Hypothalamus (tissue), 51 donors: ENCODE measurements at places on chromosomes 4 and X.

GRCh38 chrX:44308869-44309268, 34.6 kb downstream of the EFHC2 start:
- DNase-seq, result no peak

DNA sequence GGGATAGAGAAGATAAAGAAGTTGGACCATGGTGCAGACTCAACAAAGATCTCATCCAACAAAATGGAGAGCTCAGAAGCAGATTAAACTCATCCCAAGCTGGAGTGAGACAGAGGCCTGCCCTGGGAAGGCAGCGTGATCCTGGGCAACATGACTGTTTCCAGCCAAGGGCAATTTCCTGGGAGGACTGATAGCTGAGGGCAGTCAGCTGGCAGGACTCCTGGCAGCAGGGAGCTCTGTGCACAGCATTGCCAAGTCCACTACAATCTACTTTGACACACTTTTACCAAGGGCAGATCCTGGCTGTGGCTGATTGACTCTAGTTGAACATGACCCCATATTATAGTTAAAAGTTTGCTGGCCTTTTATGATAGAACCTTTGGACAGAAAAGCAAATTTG, 357.3 kb upstream of the RASGEF1B start:
- DNase-seq, result no peak

GRCh38 chr4:128703948-128704347, 105.6 kb upstream of the JADE1 start:
- no peak for DNase-seq

- DNase-seq, result no peak
These were observed 64.7 kb upstream of the CTSO start for GRCh38 chr4:156018383-156018782.

GRCh38 chr4:13700021-13700857, 72.7 kb upstream of the BOD1L1 start:
- DNase-seq, result no peak

DNA sequence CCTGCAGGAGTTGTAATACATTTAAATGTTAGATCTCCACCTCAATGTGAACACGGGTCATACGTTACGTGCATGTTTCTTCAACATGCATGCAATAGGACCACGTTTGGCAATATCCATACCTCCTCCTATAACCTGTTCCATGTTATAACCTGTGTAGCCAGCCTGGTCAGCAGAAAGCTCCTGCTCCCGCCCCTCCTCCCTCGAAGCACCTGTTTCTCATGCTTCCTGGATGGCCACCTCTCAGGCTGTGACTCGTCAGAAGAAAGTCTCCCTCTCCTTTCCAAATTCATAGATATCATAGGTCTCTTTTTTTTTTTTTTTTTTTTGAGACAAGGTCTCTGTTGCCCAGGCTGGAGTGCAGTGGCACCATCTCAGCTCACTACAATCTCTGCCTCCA, 96.5 kb downstream of the HMX1 start:
- no peak for DNase-seq

- peak; percentile 55 for DNase-seq
These were observed 17.8 kb downstream of the TRIM2 start for GRCh38 chr4:153221783-153222706.

- DNase-seq, result no peak
These were observed 228.5 kb downstream of the PCDH7 start for GRCh38 chr4:30948653-30949052.

DNA sequence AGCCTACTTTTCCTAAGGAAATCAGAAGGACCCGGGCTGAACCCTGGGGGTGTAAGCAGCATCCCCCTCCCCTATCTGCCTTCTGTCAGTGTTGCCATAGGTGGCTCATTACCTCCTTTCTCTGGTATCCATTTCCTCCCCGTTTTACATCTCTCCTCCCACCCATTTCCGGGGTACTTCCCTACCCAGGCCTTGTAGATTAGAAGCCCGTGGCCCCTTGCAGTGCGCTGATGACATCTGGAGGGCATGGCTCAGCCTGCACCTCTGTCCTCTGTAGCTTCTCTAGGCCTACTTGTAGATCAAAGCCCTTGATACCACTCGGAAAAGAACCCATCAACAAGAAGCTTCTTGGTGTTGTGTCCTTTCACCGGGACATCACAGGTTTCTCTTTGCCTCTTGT, 71.8 kb downstream of the NBDY start:
- no peak for DNase-seq

DNA sequence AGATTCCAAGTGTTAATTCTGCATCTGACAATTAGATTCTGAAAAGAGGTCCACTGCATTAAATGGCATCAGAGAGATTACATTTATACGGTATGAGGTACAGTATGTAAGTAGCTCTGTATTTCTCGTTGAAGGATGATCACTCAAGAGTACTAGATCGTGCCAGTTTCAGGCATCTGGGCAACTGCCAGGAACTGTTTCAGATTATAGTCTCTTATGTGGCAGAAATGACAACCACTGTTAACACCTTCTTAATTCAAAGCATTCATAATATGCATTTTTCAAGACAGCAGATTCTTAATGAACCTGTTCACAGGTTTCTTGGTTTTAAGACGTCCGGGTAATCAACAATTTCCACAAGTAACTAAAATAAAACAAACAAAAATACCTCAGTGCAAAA, 1.6 kb downstream of the ANKRD50 start:
- DNase-seq, result no peak

DNA sequence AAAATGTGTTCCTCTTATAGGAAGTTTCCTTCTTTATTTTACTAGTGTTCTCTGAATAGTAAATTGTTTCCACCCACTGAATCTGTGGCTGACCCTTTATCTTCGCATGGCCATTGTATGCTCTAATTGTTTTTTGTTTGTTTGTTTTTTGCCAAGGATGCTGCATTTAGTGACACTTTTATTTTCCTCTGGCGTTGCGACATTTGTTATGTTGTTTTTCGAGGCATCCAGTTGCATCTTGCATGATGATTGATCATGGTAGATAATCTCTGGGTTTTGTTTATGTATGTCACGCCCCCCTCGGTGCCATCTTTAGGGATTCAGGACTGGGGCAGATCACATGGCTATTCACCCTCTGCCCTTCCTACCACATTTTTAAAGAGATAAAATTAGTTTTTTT, 2.2 kb downstream of the NMU start:
- no peak for DNase-seq

- no peak for DNase-seq
These were observed 50.9 kb upstream of the TMEM164 start for GRCh38 chrX:109952050-109952449.

- DNase-seq, result no peak
These were observed 39.8 kb downstream of the AFF1 start for GRCh38 chr4:86974551-86974994.

GRCh38 chrX:650324-650723, 19.7 kb downstream of the SHOX start:
- DNase-seq, result no peak

GRCh38 chrX:119643696-119644095, 37.5 kb upstream of the NKRF start:
- no peak for DNase-seq

DNA sequence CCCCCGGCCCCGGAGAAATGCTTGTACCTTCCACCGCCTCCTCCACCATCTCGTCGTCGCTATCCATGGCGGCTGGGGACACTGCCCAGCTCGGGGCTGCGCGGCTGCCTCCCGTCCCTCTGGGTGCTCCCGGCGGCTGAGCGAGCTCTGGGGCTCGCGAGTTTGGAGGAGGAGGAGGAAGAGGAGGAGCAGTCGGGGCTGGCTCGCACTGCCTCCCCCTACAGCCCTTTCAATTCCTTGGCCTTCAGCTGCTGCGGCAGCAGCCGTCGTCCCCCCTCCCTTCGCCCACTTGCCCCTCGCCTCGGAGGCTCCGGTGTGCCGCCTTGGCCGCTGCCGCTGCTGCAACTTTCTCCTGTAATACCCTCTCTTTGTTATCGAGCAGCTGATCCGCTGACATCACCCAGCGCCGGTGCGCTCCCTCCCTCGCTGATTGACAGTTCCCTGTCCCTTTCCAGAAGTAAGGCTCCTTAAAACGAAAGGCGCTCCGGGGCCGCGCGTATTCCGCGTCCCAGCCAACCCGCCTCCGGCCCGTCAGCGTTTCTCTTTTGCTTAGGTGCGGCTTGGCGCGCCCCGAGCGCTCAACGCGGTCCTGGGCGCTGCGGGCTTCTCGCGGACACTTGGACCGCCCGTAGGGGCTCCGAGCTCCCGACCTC, at the start of gene SETD7:
TSS of gene SETD7 (minus strand) at position 149 of the 653 bp plus-strand sequence. CDS start at position 67, 82 bp downstream.
- peak; percentile 77 for DNase-seq

DNA sequence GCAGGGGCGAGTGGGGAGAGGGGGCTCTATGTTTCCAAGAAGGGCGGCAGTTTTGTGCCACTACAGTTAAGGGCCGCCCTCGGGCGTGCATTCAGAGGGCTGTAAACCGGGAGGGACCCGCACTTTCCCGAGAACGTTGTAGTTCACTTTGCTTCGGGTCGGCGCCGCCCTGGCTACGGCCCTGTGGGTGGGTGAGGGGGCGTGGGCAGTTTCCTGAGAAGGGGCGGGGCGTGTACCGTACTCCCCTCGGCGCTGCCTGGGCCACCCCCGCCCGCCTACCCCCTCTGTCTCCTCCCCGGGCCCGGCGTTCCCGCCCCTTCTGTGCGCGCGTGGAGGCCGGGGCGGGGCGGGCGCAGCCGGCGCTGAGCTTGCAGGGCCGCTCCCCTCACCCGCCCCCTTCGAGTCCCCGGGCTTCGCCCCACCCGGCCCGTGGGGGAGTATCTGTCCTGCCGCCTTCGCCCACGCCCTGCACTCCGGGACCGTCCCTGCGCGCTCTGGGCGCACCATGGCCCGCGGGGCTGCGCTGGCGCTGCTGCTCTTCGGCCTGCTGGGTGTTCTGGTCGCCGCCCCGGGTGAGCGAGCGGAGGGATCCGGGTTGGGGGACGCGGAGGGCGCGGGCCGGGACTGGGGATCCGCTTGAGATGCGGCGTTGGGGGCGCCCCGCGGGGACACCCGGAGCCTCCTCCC, at the start of gene CD99:
TSS of gene CD99 (plus strand) at position 440 of the 687 bp plus-strand sequence. CDS start at position 506, 66 bp downstream.
- DNase-seq, result no peak

- no peak for DNase-seq
These were observed 26.1 kb downstream of the GPR174 start for GRCh38 chrX:79170476-79171035.

GRCh38 chr4:121943941-121944340, 7.9 kb downstream of the TRPC3 start:
- DNase-seq, result no peak

- DNase-seq, result no peak
These were observed 108.9 kb downstream of the USP46 start for GRCh38 chr4:52550186-52550585.

GRCh38 chrX:39096599-39096998, 295.3 kb downstream of the MID1IP1 start:
- DNase-seq, result no peak

DNA sequence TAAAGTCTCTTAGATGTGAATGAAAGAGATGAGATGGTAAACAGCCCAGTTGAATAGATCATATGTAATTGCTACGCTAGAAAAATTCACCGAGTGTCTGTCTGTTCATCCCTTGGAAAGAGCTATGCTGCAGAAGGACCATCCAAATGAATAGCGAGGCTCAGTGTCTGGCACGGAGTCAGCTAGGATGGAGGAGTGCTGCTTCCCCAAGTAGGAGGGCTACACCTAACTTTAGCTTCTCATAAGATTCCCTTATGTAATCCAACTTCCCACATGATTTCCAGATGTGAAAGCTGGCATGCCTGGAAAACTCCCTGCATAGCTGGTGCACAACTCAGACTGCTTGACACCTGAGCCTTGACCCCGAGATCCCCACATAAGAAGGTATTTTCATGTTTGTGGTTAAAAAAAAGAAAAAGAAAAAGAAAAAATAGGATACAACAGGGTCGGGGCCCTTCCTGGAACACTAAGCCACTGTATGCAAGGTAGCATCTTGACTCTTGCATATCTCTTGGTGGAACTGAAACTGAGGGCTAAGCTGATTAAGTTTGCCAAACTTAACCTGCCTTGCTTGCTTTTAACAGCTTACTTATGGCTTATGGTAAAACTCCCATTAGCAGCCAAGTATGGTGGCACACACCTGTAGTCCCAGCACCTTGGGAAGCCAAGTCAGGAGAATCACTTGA, 82.3 kb downstream of the FREM3 start:
- no peak for DNase-seq

GRCh38 chrX:151723156-151723760, 7.4 kb downstream of the FATE1 start:
- no peak for DNase-seq

DNA sequence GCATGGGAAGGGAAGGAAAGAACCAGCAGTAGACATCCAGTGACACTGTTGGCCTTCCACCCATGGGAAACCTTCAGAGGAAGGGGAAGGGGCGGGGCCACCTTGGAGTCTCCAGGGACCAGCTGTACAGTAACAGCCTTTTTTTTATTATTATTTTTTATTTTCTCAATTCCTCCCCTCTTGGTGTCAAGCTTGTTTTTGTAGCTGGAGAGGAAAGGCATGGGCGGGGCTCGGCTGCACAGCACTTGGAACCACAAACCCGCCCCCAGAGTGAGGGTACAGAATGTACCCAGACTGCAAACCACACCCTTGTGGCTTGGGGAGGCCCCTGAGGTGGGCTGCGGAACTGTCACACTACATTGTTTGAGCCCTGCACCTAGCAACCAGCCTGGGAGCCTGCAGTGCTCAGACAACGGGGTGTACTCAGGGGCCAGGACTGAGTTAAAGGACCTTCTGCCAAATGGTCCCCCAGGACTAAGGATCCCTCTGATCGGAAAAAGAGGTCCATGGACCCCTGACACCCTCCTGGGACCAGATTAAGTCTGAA, 45.7 kb downstream of the PRPS1 start:
- no peak for DNase-seq

GRCh38 chrX:123743312-123743711, 10.5 kb upstream of the THOC2 start:
- no peak for DNase-seq

DNA sequence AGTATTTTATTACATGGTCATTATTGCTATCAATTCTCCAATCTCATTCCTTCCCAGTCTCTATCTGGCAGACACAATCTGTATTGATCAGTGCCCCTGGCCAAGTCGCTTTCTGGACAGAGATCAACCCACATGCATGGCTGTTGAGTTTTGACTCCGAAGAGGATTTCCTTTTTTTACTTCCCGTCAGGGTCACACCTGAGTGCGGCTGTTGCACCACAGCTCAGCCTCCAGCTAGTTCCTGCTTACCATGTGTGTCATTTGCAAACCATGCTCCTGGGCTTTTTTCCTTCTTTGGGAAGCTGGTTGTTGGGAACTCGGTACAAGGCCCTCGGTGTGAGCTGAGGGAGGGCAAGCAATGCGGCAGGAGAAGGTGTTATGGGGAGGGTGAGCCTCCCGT, 11.7 kb downstream of the MAGED2 start:
- no peak for DNase-seq

GRCh38 chrX:114962209-114962608, 55.2 kb downstream of the IL13RA2 start:
- no peak for DNase-seq

DNA sequence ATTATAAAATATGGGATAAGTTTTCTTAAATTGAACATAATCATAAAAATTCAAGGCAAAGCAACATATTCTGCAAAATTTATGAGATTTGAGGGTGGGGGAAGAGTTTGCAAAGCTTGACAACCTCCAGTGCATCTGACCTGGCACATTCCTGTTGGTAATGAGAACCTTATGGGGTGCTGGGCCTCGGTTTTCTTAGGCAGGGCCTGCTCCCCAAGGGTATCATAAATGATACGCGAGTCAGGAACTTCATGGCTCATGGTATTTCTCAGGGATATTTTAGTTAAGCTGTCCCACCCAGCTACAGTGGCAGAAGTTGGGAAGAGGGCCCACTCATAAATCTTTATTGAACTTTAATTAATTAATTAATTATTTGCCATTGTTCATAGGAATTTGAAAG, 13.2 kb downstream of the AFF2 start:
- no peak for DNase-seq
